ENCODE measurements at places on chromosomes 3 and 15.
A peak's percentile ranks its signal among the peaks of the same experiment; 100 is the strongest.

- no peak for DNase-seq
These were observed 42.5 kb upstream of the RFX7 start for GRCh38 chr15:56286213-56286612.

- DNase-seq, result no peak
These were observed 10.8 kb downstream of the PLA2G4D start for GRCh38 chr15:42083605-42083908.

GRCh38 chr15:78247911-78248310 is 13.5 kb upstream of the ACSBG1 start:
- no peak for DNase-seq

- no peak for DNase-seq
These were observed 1.7 kb downstream of the GUCA1C start for GRCh38 chr3:108951820-108952501.

- DNase-seq, result no peak
These were observed 95.2 kb upstream of the CDIN1 start for GRCh38 chr15:36484038-36484778.

DNA sequence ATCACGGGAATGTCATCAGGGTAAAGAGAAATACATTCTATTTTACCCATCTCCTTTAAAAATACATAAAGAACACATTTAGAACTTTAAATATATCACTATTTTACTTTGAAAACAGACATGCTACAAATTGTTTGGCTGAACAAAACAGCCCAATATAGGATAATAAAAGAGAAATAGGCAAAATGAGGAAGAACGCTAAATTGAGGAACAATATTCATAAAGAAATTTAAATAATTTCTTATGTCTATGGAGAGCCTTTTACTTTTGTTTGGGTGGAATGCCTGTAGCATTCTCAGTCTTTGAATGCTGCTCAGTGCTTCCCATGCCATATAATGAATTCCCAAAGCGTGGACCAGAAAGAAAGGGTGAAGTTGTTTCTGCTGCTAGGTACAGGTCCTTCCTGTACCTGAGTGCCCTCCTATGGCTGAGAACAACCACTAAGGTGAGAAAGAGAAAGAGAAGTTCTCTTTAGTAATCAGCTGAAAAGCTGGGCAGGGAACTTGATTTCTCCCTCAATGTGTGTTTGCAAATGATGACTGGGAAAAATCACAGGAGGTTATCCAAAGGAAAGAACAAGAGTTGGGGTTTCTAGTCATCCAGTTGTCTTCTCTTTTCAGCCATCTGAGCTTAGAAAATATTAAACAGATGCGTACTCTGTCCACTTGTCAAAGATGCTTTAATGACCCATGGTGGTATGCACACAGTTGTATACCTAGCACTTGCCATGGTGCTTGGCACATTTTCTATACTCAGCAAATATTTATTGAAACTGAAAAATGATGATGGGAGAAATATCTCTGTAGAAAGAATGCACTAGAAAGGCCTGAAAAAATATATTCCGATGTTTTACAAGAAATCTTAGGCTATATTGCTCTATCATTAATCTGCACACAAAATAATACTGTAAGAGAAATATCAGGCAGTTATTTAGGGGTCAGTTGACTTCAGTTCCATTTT is 404.6 kb downstream of the TIGIT start:
- DNase-seq, result no peak

GRCh38 chr3:157632075-157632474 is 128.9 kb upstream of the VEPH1 start:
- no peak for DNase-seq

DNA sequence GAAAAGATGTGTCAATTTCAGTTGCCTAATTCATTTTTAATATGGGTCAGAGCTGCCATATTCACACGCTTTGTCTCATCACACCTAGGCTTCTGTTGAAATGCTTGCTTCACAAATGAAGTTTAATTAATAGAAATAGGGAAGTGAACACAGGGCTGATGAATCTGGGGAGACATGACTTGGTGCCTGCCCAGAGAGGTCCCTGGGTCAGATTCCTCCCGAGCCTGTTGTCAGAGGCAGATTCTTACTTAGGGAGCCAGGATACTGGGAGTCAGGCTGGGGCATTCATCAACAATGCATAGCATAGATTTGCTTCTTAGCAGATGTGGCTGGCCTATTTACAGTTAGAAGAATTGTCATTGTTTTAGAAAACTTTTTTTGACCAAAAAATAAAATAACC is 90.6 kb downstream of the CACNA1D start:
- no peak for DNase-seq

DNA sequence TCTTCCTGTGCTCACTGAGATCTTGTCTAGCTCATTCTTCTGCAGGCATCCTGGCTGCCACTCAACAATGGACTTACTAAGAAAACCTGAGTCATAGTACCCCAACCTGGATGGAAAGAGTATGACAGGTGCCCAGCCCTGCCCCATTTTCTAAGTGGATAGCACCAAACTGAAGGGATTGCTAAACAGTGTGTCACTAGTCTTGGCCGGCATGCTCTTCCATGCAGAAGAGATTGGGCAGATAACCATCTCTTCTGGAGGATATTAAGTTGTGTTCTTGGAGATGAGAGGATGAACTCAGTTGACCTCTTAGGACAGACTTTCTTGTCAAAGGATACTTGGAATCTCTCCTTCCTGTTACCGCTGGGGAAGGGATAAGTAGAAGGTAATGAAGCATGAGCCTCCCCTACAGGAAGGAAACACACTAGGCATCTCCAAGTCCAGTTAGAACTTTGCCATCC is 797.5 kb downstream of the AGBL1 start:
- DNase-seq, result no peak

- no peak for DNase-seq
These were observed 156.7 kb downstream of the ANO10 start for GRCh38 chr3:43465109-43465508.

GRCh38 chr15:88736204-88736603 is 67.0 kb upstream of the ACAN start:
- no peak for DNase-seq

- no peak for DNase-seq
These were observed 41.2 kb downstream of the CCDC12 start for GRCh38 chr3:46935168-46935858.

DNA sequence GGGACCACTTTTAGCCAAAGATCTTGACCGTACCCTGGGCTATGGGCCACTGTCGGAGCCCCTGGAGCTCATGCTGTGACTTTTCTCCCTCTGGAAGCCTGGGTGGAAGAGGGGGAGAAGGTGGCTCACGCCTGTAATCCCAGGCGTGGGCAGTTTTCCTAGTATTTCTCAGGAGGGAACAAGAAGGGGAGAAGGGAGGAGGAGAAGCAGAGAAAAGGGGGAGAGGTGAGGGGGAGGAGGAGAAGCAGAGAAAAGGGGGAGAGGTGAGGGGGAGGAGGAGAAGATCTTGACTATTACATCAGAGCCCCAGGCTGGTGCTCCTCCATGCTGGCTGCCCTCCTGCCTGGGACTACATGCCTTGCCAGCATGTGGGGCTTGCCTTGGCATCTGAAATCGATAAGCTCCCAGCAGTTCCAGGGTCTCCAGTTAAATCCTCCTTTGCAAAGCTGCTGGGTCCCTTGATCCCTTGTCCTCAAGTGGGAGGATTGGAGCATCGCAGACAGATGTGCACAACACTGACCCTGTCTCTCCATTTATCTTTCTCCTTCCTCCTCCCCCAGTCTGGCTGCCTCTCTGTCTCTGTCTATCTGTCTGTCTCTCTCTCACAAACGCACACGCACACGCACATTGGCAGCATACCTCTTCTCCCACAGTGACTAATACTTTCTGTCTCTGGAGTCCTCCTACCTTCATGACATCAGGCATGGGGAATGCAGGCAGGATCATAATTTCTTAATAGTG is 41.6 kb downstream of the MRAS start:
- DNase-seq, result no peak

GRCh38 chr3:102161384-102162006 is 273.3 kb upstream of the ZPLD1 start:
- DNase-seq, result no peak

DNA sequence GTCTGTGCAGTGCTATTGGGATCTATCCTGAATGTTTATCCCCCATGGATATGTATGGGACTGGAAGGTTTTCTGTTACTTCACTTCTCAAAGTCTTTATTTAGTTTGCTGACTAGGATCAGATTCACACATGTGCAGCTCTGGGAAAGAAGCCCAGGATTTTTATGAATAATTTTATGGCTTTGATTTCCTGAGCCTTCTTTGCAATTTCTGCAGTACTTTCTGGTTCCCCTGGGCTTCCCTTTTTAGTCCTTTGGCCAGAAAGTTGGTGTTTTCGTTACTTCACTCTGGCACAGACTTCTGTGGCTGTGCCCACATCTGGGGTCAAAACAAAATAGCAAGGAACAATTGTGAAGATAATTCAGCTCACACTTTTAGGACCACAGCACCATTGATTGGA is 721.0 kb downstream of the OTOL1 start:
- DNase-seq, result no peak

DNA sequence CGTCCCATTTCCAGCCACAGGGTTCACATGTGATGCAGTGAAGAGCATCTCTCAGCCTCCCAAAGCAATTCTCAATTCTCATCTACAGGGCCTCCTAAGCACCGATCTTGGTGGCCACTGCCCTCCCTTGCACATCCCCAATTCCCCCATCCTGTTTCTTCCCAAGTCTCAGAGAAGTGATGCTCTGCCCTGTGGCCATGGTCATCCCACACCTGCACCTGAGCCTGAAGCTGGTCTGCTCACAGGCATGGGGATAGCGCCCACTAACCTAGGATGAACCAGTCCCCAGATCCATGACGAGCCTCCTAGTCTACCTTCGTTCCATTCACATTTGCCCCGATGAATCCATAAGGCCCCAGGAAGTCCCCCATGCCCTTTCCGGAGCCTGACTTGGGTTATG is 201.5 kb downstream of the UACA start:
- DNase-seq, result no peak

- DNase-seq, result no peak
These were observed 29.0 kb upstream of the TBC1D5 start for GRCh38 chr3:17771177-17772017.

DNA sequence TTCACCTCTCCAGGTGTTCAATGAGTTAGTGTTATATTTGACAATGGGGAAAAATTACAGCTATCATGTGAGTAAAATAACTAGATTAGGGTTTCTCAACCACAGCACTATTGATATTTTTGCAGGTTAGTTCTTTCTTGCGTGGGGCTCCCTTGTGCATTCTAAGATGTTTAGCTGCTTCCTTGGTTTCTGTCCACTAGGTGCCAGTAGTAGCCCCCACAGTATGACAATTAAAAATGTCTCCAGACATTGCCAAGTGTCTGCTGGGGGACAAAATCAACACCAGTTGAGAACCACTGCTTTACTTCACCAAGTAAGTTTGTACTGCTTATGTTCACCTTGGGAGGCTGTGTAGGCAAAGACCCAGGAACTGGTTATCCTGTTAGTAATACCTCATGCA is 618.7 kb downstream of the EDEM1 start:
- DNase-seq, result no peak

DNA sequence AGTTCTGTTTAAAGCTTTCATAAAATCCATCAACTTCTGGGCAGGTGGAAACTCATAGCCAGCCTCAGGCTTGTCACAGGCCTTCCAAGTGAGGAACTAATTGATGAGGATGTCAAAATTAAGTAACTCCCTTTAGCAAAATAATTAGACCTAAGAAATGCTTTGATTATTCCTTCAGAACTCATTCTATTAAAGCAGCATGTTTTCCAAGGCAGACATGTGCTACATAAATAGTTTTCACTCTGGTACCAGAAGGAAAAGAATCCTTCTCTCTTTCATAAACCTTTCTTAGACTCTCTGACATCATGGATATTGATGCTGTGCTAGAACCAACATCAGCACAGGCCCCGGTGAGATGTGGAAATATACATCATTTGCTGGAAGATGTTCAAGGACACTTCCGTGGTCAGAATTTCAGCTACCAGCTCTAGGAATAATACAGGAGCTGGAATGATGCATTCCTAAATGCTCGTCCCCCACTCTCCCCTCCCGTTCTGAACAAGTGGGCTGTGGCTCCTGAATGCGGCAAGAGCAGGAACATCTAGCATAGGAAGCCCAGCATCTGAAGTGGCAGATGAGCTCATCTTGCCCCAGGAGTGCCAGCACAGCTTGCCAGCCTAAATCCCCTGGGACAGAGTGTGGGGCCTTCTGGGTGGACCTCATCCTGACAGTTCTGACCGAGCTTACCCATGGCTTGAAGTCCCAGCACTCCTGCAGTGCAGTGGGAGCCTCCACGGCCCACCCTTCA is 82.4 kb downstream of the WWTR1 start:
- DNase-seq, result peak; percentile 3

- no peak for DNase-seq
These were observed 82.4 kb upstream of the PTX3 start for GRCh38 chr3:157354254-157354653.

DNA sequence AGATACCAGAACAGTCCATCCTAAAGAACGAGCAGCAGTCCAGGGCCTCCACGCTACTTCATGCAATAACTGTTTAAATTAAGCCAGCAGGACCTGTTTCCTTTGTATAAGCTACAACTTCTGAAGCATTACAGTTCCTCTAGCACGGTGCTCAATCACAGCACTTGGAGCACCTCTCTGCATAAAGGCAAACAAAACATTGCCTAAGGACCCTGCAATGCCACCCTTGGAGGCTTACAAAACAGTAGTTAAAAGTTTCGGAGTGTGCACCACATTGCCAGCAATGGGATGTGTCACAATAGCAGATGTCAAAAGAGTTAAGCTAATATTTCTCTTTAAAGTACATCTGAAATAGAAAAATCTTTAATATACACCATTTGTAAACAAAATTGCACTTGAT is 2.6 kb upstream of the VPS39 start:
- DNase-seq, result no peak

DNA sequence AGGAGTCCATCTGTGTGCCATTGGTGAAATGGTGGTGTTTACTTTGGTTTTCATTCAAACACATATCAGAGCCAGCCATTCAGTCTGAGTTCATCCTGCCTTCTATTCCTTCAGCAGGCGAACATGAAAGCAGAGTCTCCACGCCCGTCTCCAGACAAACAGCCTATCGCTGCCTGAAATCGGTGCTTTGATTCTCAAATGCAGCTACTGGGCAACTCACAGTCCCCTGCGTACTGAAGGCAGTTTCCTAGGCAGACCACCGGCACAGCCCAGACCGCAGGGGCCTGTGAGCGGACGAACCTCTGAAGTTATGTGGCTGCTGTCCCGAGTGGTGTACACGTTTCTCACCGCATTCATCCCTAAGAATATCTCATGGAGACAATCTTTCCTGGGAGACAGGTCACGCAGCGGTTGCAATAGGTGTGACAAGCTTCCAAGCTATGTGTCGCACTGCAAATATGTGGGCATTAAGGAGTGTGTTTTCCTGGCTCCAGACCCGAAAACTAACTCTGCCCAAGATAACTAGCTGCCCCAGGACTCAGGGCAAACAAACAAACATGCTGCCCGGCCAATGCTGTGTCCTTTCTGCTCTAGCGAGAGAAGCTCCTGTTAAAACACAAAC is 16.9 kb upstream of the RYR3 start:
- DNase-seq, result no peak

- DNase-seq, result no peak
These were observed 381.6 kb downstream of the EDEM1 start for GRCh38 chr3:5569152-5569551.

- no peak for DNase-seq
These were observed 838.3 kb upstream of the ROBO1 start for GRCh38 chr3:80606073-80606472.

All from NCI-H1092 treated with DMSO at 0.1 percent for 48 hours (cell line).